Activated naive CD8-positive, alpha-beta T cell treated with anti-CD3 and anti-CD28 coated beads, Interleukin-2, amount 50 U/mL, for 16 hours (primary cell): ENCODE measurements at places on chromosomes 6 and 20.

GRCh38 chr20:16615199-16615598 is 42.0 kb upstream of the KIF16B start:
- DNase-seq: no peak

- no peak for DNase-seq
Measured at GRCh38 chr6:110467566-110468140, 8.8 kb downstream of the SLC22A16 start.

GRCh38 chr6:67687396-67687795 is 947.7 kb upstream of the ADGRB3 start:
- no peak for DNase-seq

DNA sequence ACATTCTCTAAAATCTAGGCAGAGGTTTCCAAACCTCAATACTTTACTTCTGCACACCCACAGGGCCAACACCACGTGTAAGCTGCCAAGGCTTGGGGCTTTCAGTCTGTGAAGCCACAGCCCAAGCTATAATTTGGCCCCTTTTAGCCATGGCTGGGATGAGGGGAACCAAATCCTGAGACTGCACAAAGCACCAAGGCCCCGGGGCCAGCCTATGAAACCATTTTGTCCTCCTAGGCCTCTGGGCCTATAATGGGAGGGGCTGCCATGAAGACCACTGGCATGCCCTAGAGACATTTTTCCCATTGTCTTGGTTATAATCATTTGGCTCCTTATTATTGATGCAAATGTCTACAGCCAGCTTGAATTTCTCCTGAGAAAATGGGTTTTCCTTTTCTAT is 513.0 kb upstream of the ADGRB3 start:
- no peak for DNase-seq

- DNase-seq: no peak
Measured at GRCh38 chr6:10556589-10556988, 35.4 kb downstream of the GCNT2 start.

DNA sequence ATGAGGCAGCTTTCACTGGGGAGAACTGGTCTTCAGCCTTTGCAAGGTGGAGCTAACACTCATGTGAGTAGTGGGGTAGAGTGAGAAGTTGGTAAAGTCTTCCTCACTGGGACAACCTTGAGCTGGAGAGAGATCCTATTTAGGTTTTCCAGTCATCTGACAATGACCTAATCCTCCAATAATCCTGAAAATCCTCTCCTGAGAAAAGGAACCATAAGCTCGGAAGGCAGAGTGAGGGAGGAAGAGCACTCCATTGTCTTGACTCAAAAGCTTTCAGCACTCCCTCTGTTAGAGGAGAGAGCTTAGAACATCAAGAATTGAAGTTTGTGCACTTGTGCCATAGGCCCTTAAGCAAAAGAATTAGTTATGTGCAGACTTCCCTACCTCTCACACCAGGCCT is 77.8 kb downstream of the TRAM2 start:
- DNase-seq: no peak

DNA sequence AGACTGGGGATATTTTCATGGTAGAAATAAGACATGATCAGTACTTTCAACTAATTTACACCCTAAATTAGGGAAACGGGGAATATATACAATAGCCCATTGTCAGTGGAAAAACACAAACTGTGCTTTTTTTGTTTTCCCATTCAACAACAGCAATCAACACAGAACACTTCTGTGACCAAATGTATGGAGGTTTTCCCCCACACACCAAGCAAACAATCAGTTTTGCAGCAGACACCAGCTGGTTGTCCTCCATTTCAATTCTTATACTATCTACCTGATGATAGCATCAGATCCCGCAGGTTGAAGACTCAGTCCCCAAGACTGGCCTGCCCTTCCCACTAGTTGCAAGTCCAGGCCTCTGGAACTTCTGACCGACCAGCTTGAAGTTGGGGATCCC is 4.5 kb downstream of the HINT3 start:
- DNase-seq: no peak

- no peak for DNase-seq
Measured at GRCh38 chr6:118768904-118769325, 117.5 kb upstream of the CEP85L start.

DNA sequence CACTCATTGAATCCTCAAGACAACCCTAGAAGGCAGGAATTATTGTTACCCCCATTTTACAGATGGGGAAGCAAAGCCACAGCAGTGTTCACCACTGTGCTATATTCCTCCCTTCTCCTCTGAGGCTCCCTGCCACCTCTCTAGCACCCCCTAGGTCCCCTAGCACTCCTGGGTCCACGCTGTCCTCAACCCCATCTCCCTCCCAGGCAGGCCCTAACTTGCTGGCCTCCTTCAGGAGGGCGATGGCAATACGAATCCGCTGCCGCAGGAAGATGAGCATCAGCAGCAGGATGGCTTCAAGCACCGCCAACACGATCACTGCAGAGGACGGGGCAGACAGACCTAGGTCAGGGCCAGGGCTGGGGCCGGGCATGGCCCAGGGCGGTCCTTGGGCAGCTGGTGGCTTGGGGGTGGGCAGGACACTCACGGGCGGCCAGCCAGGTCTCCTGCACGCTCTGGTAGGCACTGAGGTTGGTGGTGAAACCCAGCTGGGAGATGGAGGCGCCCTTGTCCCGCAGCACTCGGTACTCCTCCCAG is 7.8 kb upstream of the NEU1 start:
- no peak for DNase-seq

DNA sequence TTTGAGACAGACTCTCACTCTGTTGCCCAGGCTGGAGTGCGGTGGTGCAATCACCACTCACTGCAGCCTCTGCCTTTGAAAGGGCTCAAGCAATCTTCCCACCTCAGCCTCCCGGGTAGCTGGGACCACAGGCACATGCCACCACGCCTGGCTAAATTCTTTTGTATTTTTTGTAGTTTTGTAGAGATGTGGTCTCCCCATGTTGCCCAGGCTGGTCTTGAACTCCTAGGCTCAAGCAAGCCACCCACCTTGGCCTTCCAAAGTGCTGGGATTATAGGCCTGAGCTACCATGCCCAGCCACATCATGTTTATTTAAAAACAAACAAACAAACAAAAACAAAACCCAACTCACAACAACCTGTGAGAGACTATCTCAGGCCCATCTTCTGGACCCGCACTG is 29.7 kb upstream of the APCDD1L start:
- no peak for DNase-seq

GRCh38 chr6:3355358-3356055 is 96.8 kb downstream of the PSMG4 start:
- no peak for DNase-seq

GRCh38 chr6:142332393-142333098 is 30.7 kb downstream of the ADGRG6 start:
- no peak for DNase-seq
